ENCODE measurements at places on chromosomes 2 and 18.

DNA sequence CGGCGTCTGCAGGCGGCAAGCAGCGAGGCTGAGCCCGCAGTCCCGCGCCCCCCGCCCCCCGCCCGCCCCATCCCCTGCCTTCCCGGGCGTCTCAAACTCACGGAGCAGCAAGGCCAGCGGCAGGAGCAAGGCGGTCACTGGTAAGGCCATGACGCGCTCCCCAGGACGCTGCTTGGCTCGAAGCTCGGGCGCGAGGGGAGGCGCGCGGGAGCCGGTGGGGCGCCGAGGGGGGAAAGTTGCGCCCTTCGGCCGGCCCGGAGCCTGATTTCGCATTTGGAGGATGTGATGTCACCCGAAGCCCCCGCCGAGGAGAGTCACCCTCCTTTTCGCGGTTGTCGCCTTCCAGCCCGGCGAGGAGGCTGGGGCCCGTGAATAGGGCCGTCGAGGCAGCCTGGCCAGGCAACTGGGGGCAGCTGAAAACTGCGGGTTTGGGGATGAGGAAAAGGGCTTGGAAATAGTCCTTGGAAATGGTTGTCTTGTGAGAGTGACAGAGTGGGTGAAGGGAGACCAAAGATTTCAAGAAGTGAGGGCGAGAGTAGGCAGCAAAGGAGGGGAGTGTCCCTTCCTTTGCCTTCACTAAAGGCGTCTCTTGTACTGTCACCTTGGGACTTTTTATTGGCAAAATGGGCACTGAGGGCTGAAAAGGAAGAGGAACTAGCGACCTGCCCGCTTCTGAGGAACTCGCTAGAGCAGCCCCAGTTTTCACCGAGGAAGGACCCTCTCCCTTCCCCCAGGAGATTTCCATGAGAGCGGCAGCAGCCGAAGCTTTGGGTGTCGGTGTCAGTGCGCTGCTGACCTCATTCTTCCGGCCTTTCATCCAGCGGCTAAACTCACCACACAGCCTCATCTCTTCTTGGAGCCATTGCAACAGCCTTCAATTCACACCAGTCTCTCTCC, at the start of gene CD8A:
CD8A (minus strand) TSS at position 238 of the 897 bp plus-strand sequence; CDS start at position 150, 88 bp downstream.
- no peak for DNase-seq

DNA sequence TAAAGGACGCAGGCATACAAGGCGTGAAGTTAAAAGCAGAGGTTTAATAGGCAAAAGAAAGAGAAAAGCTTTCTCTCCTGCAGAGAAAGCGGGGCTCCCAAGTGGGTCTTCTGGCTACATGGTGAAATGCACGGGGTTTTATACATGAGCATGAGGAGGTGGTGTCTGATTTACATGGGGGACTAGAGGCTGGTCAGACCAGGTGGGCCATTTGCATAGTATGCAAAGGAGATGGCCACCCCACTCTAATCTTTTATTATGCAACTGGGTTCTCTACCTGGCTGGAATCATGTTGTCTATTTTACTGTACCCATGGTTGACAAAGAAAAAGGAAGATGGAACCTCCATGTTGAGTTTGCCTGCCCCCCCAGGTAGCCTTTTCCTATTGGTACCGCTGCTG, 356.2 kb downstream of the KCNJ3 start:
- no peak for DNase-seq

DNA sequence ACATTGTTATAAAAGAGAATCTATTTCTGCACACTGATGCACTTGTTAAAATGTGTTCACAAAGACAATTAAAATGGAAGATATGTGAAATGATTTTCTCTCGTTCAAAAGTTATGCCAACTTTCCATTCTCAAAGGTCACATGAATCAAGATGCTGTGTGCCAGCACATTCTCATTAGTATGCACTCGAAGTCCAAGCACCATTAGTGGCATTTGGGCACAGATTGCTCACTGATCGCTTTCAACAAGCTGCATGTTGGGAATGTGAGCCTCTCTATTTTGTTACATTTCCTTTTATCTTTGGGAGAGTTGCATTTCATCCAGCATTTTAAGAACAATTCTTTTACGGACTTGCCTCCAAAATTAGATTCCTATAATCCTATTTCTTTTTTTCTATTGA, 398.9 kb downstream of the FBXO15 start:
- no peak for DNase-seq

DNA sequence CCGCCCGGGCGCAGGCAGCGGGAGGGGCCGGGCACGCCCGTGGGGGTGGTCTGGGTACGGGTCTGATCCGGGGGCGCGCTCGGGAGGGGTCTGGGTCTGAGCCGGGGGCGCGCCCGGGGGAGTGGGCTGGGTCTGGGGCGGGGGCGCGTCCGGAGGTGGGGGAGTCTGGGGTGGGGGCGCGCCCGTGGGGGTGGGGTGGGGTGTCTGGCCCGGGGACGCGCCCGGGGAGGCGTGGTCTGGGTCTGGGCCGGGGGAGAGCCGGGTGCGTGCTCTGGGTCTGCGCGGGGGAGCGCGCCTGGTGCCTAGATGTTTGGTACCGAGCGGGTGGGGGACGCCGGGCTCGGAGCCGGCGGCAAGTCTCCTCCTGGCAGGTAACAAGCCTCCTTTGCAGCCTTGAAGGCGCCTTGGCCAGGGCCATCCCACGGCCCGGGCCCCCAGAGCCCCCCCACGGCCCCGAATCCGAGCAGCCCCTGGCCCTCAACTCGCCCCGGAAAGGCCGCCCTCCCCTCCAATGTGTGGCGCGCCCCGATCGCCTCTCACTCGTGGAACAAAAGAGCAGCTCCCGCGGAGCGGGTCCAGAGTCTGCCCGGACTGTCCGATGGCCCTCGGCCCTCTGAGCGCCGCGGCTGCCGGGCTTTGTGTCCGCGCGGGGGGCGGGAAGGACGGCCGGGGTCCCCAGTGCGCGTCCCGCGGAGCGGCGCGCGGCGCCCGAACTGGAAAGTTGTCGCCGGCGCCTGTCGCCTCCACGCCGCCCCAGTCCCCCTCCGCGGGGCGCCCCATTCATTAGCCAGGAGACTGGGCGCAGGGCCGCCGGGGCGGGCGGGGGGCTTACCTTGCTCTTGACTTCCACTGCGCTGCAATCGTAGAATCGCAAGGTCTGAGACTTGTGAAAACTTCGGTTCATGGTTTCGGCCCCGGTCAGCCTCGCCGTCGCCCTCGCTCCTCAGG, 595 bp downstream of the PARD6G start:
- DNase-seq, result peak; percentile 51

GRCh38 chr2:150878356-150878755, 383.3 kb downstream of the RBM43 start:
- DNase-seq, result no peak

DNA sequence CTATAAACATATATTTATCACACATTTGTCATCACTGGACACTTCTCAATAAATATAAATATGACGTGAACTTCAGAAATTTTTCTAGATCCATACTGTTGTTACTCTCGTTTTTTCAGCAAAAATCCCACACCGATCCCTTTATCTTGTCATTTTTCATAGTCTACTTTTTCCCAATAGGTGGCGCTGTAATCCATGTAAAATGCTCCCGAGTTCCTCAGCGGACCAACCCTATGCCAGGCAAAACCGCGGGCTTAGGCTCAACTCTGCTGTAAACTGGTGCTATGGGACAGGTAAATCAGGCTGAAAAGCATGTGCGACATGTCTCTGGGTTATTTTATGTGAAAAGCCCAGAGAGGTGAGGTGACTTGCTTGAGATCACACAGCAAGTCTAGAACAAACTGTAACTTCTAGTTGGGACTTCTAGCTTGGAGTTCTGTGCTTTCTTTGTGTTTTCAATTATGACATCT, 104.0 kb downstream of the COBLL1 start:
- peak; percentile 67 for DNase-seq

- no peak for DNase-seq
Observed at GRCh38 chr2:136014411-136014810, 29.0 kb upstream of the DARS1 start.

GRCh38 chr2:7071916-7072556, 154.8 kb downstream of the RNF144A start:
- DNase-seq, result no peak

- DNase-seq, result no peak
Observed at GRCh38 chr2:144190908-144191605, 328.9 kb downstream of the ZEB2 start.

- DNase-seq, result no peak
Observed at GRCh38 chr2:107543793-107544192, 282.9 kb upstream of the RGPD4 start.

DNA sequence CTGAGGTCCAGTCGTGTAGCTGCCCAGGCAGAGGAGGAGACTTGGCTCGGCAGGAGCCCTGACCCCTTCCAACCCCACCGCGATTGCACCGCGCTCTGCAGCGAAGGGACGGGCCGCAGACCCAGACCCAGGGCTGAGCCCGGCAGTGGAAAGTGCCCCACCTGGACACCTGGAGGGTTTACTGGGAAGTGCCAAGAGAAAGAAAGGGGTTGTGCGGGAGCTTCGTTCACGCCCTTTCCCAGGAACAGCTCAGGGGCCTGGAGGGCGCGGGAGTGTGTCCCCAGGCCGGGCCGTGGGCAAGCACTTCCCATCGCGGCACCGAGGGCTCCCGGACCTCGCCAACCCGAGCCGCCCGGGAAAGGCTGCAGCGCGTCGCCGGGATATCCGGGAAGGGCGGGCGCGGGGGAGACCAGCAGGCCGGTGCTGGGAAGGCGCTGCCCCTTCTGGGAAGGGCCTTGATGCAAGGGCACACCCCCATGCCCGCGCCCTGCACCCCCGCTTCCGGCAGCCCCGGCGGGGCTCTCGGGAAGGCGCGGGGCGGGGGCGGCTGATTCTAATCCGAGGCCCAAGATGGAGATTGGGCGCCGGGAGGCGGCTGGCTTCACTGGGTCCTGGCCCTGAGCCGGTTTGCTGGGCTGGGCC, 36.1 kb upstream of the MRPL33 start:
- peak; percentile 76 for DNase-seq

GRCh38 chr2:1561811-1562421, 148.7 kb downstream of the TPO start:
- DNase-seq, result no peak

- DNase-seq, result peak; percentile 26
Observed at GRCh38 chr2:17793296-17793695, 23.0 kb upstream of the MSGN1 start.

DNA sequence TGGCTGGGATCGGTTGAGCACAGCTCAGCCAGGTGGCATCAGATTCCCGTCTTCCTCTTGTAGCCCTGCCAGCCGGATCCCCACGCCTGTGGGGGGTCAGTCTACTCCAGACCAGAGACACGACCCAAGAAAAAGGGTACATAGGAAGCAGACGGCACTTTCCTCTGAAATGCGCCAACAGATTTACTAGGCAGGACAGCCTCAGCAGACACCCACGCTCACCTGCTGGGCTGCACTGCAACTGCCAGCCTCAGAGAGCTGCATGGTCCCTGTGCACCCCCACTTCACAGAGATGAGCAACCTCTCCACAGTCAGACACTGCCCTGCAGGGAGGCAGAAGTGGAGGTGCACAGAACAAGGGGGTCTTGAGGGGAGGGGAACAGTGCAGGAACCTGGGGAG, 75.7 kb upstream of the OTOS start:
- DNase-seq, result no peak

DNA sequence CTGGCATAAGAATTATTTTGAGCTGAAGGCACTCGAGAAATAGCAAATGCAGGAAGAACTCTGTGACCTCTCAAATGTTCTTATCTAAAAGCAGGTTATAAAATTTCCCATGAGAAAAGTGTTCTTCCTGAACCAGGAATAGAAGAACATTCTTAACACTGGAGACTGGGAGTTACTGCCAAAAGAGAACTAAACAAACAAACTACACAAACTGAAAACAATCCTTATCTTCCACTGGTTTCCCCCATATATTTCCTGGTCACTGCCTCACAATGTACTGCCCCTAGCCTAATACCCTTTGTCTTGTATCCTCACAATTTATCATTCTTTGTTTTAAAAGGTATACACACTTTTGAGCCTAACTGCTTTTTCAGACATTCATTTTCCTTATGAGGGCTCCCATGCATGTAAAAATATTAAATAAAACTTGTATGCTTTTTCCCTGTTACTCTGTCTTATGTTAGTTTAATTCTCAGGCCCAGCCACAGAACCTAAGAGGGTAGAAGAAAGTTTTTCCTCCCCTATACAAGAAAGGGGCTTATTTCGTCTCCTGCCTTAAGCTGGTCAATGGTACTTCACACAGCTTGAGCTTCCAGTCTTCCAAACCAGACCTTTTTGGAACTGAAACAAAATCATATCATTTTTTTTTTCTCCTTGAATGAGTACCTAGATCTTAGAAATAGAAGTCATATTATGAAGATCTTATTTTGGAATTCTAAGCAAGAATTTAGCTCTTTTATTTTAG, 110.6 kb downstream of the MSTN start:
- no peak for DNase-seq

GRCh38 chr2:176291809-176292283, 22.6 kb downstream of the MTX2 start:
- no peak for DNase-seq

All from renal pelvis (tissue), 12 donors.